ENCODE measurements at places on chromosomes 6 and 20.

DNA sequence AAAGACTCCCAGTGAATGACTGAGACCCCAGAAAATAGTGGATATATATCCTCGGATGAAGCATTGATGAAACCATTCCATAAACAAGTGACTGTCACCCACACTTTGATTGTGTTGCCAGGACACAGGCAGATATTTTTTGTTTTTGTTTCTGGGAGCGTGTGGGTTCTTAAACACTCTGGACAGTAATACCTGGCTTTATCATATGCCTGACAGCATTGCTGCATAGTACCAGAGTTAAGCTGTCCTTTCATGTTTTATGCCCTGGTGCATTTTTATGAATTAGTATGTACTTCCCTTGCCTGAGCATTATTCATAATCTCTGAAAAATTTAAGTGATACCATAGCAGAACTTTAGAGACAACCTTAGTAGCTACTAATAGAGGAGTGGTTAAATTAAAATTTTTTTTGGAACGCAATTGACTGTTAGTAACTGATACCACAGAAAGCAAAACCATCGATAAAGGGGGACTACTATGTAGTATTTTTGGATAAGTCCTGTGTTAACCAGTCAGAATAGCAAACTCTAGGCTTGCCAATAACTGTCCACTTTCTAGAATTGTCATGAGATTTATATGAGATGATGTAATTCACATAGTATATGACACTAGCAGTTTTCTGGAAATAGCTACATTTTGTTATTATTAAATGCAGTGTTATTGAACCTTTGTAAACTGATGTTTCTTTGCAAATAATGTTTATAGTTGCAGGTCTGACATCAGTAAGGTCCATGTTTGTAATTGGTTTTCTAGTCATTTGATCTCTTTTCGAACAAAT lies 30.4 kb downstream of the SENP6 start:
- DNase-seq = no peak

GRCh38 chr6:107877968-107878367 lies 53.9 kb upstream of the SCML4 start:
- DNase-seq = no peak

- DNase-seq = no peak
Observed at GRCh38 chr20:2116170-2116940, 14.7 kb downstream of the STK35 start.

GRCh38 chr6:16132909-16133308 lies 4.0 kb downstream of the MYLIP start:
- no peak for DNase-seq

DNA sequence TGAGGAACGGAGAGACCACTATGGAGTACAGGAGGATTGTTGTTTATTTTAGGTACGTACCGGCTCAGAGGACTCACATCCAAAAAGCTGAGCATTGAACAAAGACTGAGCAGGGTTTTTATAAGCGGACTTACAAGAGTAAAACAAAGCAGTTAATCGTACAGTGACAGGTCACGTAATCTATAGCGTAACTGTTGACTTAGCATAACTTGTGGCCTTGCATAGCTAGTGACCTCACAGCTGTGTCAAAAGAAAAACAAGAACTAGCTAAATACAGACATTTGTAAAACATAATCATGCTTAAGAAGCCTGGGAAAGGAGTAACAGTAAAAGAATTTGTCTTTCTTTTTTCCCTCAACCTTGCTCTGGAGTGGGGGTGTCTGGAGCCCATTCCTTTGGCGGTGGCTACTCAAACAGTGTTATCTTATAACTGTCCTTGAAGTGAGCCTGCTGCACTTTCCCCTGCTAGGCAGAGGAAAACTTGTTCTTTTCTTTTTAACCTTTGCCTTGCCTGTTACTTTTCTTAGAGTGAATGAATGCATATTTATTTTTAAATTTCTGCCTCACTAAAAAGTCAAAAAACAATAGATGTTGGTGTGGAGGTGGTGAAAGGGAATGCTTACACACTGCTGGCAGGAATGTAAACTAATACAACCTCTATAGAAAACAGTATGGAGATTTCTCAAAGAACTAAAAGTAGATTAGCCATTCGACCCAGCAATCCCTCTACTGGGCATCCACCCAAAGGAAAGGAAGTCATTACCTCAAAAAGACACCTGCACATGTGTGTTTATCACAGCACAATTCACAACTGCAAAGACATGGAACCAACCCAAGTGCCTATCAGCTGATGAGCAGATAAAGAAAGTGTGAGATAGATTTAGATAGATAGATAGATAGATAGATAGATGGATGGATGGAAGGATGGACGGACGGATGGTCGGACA lies 109.0 kb downstream of the TAF4 start:
- DNase-seq = no peak

DNA sequence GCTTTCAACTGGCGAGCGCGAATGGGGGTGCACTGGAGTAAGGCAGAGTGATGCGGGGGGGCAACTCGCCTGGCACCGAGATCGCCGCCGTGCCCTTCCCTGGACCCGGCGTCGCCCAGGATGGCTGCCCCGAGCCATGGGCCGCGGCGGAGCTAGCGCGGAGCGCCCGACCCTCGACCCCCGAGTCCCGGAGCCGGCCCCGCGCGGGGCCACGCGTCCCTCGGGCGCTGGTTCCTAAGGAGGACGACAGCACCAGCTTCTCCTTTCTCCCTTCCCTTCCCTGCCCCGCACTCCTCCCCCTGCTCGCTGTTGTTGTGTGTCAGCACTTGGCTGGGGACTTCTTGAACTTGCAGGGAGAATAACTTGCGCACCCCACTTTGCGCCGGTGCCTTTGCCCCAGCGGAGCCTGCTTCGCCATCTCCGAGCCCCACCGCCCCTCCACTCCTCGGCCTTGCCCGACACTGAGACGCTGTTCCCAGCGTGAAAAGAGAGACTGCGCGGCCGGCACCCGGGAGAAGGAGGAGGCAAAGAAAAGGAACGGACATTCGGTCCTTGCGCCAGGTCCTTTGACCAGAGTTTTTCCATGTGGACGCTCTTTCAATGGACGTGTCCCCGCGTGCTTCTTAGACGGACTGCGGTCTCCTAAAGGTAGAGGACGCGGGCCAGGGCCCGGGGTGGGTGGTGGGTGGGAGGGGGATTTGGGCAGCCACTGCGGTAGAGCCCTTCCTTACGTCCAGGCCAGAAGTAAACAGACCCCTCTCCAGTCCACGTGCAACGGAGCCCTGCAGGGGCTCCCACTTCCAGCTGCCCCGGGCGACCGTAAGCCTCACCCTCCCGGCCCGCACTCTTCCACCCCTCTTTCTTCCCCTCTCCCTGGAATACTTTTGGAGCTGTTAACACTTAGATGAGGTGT lies 998 bp downstream of the BMP2 start:
- DNase-seq = no peak

DNA sequence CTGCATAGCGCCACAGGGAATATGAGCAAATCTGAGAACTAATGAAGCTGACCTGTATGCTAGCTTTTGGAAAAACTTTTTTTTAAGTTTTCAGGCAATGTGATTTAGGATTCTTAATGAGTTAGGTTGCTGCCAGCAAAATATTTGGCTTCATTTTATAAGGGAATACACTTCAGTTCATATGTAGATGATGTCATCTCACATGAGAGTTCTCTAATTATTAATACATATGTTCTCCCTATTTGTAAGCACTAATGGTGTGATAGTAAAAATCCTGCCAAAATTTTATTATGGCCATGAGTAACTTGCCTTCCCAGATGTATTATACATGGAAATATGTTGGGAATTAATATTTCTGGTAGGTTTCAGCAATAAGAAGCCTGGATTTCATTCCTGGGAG lies 573.8 kb downstream of the EPM2A start:
- no peak for DNase-seq

DNA sequence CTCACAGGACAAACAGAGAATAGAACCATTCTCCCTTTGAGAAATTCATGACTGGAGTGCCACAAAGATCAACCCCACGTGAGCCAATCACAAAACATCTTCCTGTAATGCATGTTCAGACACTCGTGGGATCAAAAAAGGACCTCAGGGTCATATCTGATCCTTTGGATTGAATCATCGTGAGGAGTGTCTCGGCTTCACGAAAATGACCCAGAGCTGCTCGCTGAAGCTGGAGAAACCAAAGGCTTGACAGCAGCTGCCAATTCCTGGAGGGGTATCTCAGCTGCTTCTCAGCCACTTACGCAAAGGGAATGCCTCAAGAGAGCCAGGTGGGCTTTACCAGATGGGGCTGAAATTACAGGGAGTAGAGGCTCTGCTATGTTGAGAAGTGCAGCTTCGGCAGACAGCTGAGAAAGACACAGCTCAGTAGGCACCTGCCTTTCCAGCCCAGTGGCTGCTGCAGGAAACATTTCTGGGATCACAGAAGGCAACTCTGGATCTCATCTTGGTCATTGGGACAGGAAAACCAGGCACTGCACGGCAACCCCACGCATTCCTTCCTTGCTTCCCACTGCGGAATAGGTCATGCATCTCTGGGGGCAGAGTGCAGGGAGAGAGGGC lies 813.1 kb downstream of the KIF16B start:
- no peak for DNase-seq

GRCh38 chr20:15528391-15529111 lies 1044.7 kb downstream of the KIF16B start:
- DNase-seq = no peak

DNA sequence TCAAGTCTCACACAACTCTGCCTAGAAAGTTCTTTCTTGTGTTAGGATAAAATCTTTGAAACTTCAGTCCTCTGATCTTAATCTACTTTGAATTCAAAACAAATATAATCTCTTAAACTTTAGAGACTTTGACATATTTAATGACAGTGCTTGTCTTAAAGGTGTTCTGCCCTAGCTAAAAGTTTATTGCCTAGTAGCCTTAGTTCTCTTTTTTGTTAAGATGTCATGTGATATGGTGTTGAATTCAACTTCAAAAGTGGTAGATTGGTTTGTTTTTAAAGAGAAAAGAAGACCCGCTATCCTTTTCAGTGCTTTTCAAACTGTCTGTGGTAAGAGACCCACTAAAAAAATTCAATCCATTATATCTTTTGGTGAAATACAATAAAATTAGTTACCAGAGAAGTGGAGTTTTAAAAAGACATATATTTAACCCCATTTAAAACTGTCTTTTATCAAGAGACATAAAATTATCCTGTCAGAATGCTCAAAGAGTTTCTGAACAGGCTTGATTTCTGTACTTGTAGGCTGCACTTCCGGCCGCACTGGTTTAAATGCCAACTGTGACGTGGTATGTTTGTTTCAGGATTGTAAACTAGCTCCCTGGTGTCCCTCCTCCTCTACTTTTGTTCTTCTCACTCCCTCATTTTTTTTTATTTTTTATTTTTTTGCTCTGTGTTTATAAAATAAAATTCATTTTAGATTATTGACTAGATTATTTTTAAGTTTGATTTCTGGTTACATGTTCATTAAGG lies 76.5 kb downstream of the QKI start:
- DNase-seq = no peak

- no peak for DNase-seq
Observed at GRCh38 chr6:163507965-163508364, 93.4 kb downstream of the QKI start.

- DNase-seq = no peak
Observed at GRCh38 chr6:105745464-105746129, 340.5 kb upstream of the PRDM1 start.

DNA sequence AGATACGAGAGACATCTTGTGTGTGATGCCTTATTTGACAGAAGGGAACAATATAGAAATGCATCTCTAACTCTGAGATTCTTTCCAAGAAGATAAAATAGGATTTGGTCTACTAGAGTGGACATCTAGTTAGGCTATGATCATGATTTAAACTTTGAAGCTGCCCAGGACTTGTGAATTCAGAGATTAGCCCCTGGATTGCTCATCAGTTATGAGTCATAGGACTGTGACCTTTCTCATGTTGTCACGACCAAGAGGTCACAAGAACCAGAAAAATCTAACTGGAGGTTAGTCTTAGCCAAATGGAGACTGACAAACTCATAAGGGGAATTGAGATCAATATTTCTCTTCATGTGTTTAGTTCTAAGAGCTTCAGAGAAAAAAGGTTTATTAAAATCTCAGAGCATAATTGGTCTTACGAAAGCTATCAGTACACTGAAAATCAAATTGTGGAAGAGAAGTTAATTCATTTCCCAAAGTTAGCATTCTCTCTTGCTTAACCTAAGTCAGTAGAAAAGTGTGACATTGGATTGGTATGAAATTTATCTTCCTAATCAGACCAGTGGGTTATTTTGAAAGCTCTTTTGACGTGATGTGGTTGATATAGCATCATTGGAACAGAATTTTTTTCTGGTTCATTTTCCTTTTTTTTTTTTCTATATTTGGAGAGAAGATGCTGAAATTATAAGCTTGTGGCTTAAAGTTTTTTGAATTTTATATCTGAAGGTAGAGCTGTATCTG lies 245.7 kb downstream of the RNF144B start:
- no peak for DNase-seq

DNA sequence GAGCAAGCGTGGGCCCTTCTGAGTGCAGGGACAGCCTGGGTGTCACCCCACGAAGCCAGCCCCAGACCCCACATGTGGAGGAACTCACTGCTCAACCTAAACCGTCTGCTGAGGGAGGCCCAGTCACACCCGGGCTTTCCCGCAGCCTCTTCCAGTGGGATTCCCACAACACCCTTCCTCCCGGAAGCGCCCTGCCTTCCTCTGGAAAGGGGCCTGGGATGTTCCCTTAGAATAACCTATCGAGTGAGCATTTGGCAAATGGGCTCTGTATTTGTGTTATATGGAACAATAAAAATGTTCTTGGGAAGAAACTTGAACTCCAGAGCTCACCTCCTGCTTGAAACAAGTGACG lies 100.0 kb upstream of the DUSP22 start:
- DNase-seq = no peak

DNA sequence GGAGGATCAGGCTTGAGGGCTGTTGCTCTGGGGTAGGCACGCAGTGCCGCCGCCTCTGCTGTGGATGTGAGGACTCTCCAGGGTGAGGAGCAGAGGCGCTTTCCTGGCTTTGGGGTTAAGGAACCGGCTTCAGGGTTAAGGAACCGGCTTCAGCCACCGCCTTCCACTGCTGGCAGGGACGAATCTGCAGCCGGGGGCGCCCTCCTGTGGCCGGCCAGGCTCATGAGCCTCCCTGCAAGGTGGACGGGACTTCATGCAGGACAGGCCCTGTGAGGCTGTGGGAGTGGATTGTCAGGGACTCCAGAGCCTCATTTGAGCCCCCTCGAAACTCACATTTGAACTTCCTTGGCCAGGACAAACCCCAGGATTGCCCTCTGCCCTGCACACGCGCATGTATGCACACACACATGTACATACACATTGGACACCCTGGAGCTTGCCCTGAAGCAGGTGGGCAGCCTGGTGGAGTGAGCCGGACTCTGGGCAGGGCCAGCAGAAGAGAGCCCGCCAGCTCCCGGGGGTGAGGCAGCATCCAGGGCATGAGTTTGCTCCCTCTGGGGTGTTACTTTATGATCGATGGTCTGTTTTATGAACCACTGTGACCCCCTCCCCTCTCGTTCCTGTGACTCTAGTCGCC lies 146.9 kb downstream of the PHACTR3 start:
- no peak for DNase-seq

GRCh38 chr20:8234580-8234979 lies 102.5 kb downstream of the PLCB1 start:
- DNase-seq = no peak
